ENCODE measurements at places on chromosomes 2 and 18.

DNA sequence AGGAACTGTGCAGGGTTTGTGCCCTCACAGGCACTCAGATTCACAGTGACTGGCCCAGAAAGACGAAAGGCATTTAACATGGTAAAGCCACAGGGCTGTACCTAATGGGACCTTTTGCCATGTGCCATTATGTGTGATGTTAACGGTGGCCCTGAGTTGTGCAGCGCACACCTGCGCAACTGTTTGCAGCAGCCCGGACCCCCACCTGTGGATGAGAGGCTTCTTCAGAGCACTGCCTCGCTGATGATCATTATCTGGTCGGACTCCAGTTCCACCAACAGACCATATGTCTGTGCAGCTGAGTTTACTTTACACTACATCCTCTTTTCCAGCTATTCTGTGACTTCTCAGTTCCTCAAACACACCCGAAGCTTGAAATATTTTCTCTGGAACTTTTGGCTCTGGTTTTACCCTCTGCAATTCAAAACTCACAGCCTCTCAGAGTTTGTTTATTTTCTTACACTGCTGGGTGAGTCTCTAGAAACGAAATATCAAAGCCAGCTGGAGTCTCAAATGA, 35.6 kb upstream of the UBE2F start:
- DNase-seq: no peak

- no peak for DNase-seq
These were observed 96.2 kb downstream of the MAIP1 start for GRCh38 chr2:200051611-200051945.

- no peak for DNase-seq
These were observed 12.0 kb downstream of the ALPG start for GRCh38 chr2:232418466-232419244.

GRCh38 chr2:204027091-204027490, 90.5 kb downstream of the ICOS start:
- DNase-seq: no peak

- no peak for DNase-seq
These were observed 126.8 kb downstream of the GLI2 start for GRCh38 chr2:120862201-120863060.

DNA sequence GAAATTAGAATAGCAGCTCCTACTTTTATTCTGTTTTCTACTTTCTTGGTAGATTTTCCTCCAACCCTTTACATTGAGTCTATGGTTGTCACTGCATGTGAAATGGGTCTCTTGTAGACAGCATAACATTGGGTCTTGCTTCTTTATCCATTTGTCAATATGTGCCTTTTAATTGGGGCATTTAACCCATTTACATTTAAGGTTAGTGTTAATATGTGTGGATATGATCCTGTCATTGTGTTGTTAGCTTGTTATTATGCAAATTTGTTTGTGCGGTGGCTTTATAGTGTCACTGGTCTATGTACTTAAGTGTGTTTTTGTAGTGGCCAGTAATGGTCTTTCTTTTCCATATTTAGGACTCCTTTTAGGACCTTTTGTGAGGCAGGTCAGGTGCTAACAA, 276.9 kb upstream of the SPHKAP start:
- DNase-seq: no peak

- no peak for DNase-seq
These were observed 42.9 kb upstream of the RIT2 start for GRCh38 chr18:43158381-43158780.

DNA sequence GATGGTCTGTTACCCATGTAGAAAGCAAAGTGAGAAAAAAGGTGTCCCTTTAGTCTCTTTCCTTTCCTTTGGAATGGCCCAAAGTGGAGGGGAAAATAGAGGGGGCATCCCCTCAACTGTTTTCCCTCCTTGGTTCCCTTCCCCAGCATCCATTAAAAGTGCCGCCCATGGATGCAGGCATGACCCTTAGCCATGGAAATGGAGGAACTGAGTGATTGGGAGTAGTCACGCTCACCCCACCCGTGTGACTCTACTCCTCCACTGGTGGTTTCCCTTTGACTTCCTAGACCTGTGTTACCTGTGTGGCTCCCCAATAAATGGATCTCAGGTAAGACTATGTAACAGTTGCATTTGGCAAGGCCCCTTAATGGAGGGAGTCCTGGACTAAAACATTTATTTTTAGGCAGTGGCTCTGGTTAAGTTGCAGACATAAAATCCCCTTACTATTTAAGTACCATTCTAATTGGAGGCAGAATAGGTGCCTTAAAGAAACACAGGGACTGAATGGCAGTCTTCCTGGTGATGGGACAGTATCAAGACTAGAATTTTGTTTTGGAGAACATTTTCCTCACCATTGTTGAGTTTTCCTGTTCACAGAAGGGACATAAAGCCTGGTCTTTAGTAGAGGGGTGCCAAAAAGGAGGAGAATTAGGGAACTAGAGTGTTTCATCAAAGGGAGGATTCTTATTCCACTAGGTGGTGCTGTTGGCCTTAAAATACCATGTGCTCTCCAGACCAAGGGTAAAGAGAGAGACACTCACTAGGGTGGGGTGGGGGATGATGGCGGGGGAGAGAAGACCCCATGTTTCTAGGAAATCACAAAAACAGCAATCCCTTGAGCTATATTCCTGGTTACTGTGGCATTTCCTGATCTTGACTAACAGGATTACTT, 25.7 kb upstream of the PLA2R1 start:
- no peak for DNase-seq

- DNase-seq: no peak
These were observed 70.8 kb downstream of the XIRP2 start for GRCh38 chr2:166958986-166959481.

- no peak for DNase-seq
These were observed 5.1 kb downstream of the FECH start for GRCh38 chr18:57581301-57581934.

- no peak for DNase-seq
These were observed 2.6 kb downstream of the IL1RL1 start for GRCh38 chr2:102313950-102314349.

DNA sequence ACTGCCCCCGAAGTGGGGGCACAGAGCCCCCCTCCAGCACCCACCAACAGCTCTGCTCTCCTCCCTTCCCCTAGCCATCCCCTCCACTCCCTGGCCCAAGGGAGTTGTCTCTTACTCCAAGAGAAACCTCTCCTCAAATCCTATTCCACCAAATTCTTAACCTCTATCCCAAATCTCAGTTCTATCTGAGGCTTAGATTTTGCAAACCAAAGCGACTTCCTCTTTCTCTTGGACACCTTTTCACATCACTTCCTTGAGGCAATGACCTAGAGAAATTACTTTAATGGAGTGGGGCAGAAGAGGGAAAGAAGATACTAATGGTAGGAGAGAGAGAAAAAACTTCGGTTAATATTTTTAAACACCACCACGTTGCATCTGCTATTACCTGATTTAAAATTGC, 167.2 kb downstream of the SS18 start:
- DNase-seq: no peak

GRCh38 chr18:44370861-44371260, 309.8 kb upstream of the SETBP1 start:
- DNase-seq: no peak

GRCh38 chr2:30316408-30316807, 85.1 kb downstream of the LBH start:
- DNase-seq: no peak

DNA sequence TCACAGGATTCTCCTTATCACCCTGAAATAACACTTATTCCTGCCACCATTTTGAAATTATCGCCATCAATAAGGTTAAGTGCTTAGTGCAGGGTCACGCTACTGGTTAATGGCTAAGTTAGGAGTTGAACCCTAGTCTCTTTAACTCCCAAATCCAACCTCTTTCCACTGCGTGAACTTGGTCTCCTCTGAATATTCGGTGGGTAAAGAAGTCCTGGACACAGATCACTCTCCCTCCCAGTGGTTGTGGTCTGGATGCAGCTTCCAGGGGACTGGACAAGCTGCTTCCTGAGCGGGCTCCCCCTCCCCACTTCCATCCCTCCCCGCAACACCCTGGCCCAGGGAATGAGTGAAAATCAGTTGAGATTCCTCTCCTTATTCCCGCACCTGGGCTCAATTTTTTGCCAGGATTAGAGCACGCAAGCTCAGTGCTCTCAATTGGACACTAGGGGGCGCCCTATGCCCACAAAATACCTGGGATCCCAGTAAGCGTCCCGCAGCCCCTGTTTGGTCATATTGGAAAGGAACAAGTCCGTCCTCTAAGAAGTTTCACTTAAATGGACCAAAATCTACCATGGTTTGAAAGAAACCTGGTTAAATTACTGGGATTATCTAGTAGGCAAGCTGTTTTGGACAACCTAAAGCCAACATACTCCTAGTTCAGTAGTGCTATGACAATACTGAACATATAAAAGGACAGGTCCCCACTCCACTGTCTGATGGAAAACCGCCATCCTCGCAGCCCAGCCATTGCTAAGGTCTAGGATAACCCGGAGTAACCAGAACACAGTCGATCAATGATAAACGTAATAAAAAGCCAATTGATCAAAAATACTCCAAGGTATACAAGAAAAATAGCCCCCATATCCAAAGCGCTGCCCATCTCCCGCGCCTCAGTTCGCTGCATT, 40.4 kb downstream of the DHRS9 start:
- DNase-seq: no peak

DNA sequence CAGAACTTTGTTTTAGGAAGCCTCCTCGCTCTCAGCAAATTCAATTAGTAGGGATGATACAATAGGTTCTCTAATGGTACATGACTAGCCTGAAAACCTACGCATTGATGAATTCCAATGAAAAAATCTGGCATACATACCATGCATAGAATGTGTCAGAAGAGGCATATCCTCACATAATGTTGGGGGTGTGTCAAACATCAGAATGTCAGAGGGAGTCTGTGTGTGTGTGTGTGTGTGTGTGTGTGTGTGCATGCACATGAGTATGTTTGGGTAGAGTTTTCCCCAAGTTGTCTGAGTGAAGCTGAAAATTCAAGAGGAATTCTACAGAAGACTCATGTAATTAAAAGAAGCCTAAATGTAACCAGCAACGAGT, 78.5 kb downstream of the FIGN start:
- DNase-seq: no peak

GRCh38 chr2:23504591-23504990, 119.6 kb downstream of the KLHL29 start:
- no peak for DNase-seq

- no peak for DNase-seq
These were observed 1517.5 kb upstream of the PIK3C3 start for GRCh38 chr18:40437517-40437916.

GRCh38 chr18:62778976-62779869, 63.9 kb downstream of the PHLPP1 start:
- no peak for DNase-seq

DNA sequence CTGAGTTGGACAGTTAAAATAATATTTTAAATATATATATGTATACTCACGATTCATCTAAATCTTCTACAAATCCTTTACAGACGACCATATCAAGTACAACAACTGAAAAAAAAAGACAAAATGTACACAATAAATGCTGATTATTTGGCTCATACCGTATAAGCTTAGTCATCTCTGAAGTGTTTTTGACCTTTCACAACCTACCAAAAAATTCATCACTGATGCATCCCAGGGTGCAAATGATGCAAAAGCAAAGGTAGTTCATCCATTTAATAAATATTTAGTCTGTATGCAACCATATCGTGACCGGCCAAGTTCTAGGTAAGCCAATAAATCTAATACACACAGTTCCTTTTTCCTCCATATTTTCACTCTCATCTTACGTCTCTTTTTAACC, 1.1 kb downstream of the TMX3 start:
- DNase-seq: no peak

- no peak for DNase-seq
These were observed 68.8 kb downstream of the ACAA2 start for GRCh38 chr18:49744376-49745008.

- DNase-seq: no peak
These were observed 87.9 kb downstream of the ICOS start for GRCh38 chr2:204024503-204024902.

- no peak for DNase-seq
These were observed 118.8 kb downstream of the SETBP1 start for GRCh38 chr18:44799382-44799906.

GRCh38 chr2:153394247-153394646, 84.3 kb downstream of the RPRM start:
- no peak for DNase-seq

- DNase-seq: no peak
These were observed 122.3 kb downstream of the MRO start for GRCh38 chr18:50697509-50697908.

- DNase-seq: no peak
These were observed 94.9 kb downstream of the RND3 start for GRCh38 chr2:150392614-150393013.

DNA sequence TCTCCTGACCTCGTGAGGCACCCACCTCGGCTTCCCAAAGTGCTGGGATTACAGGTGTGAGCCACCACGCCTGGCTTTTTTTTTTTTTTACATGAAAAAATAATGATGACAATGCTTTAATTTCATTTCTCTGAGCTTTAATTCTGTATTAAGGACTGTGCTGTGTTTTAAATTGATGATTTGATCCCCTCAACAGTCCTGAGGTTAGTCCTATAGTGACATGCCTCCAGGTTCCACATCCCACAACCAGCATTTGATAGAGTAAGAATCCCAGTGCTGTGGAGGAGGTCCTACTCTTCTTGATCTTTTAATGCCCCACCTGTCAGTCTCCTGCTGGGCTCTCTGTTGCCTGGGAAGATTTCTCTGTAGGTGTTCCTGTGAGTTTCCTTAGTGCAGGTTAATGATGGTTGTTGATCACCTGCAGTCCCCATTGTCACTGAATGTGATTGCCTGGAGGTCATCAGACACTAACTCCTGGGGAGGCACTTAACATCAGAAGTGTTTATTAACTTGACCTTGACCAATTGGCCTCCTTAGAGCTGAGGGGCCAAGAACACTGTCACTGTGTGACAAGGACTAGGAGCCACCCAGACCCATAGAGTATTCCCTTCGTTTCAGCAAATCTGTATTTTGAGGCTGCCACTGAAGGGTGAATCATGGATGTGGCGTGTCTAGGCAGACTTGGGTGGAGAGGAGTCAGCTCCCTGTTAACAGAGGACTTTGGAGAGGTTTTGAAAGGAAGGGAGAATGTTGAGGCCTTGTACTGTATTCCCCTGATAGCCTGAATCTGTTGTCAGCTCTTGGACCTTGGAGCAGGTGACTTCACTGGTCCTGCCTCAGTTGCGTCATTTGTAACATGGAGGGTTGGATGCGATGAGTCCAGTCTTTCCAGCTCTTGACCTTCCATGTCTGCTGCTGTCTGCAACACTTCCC, 11.5 kb downstream of the ASAP2 start:
- DNase-seq: no peak

- no peak for DNase-seq
These were observed at the start of gene SIGLEC15 for GRCh38 chr18:45825258-45826044. Gene SIGLEC15 (plus strand): TSS chr18:45825675. CDS start chr18:45825729, 54 bp downstream.

- DNase-seq: no peak
These were observed 107.4 kb upstream of the KCTD1 start for GRCh38 chr18:26655525-26656430.

GRCh38 chr2:23510471-23510870, 125.5 kb downstream of the KLHL29 start:
- DNase-seq: no peak
